ENCODE measurements at places on chromosomes 6 and 20. TPM values are rescaled to one million over a fixed set of nuclear protein-coding genes. Genes with fewer than 3 reads are reported as not detected.

TMEM200A gene
- total RNA-seq: 3.4 TPM

SAMD10 gene
- total RNA-seq: 4.5 TPM

TNXB gene
- total RNA-seq: 0.17 TPM

PTK7 gene
- 96.6 TPM for total RNA-seq

MTG2 gene
- 24.5 TPM for total RNA-seq

ADGB gene
- total RNA-seq: not detected

HRH3 gene
- total RNA-seq: not detected

REM1 gene
- total RNA-seq: not detected

SOBP gene
- 1.8 TPM for total RNA-seq

RNF182 gene
- total RNA-seq: 3.9 TPM

FRMD1 gene
- total RNA-seq: not detected

DUSP15 gene
- not detected for total RNA-seq

DNAAF9 gene
- 6.7 TPM for total RNA-seq

MYH7B gene
- total RNA-seq: 0.15 TPM

HLA-DOA gene
- total RNA-seq: not detected

NKX2-2 gene
- total RNA-seq: not detected

TNF gene
- not detected for total RNA-seq

NMBR gene
- 0.15 TPM for total RNA-seq

DACT2 gene
- total RNA-seq: not detected

CHRNA4 gene
- not detected for total RNA-seq

NRN1 gene
- not detected for total RNA-seq

LTB gene
- total RNA-seq: not detected

MUCL3 gene
- total RNA-seq: not detected

SIRPD gene
- not detected for total RNA-seq
